ENCODE measurements at places on chromosomes 1 and 21. TPM values are rescaled to one million over a fixed set of nuclear protein-coding genes. Genes with fewer than 3 reads are reported as not detected.

The IL6R gene
- 5.3 TPM for total RNA-seq

GRCh38 chr1:89688607-89689006 is 55.7 kb downstream of the LRRC8C start:
- no peak for DNase-seq

DNA sequence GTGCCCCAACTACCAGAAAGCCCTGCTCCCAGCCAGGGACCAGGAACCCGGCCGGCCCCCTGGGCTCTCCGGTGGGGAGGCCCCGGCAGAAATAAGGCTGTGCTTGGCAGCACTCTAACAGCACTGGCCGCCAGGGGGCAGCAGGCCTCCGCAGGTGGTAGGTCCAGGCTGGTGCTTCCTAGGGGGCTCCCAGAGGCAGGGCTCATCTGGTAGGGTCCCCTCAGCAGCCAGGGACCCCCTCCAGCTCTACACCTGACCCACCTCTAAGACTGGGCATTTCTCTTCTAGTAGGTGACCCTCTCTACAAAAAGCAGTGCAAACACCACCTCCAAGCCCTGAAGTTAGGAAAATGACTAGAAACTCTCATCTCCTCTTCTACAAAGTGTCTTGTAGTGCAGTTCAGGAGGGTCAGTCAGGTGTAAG is 85.6 kb downstream of the STUM start:
- peak; percentile 73 for DNase-seq

DNA sequence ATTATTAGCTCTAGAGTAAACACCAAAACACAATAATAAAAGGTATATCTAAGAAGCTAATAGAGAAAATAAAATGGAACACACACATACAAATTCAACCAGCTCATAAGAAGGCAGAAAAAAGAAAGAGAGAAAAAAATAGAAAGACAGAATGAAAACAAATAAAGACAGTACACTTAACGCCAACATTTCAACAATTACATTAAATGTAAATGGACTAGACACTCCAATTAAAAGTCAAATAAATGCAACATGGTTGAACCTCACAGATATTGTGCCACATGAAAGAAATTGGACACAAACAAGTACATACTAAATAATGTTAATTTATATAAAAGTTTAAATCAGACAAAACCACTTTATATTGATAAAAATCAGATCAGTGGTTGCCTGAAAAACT is 56.0 kb downstream of the SLC44A5 start:
- DNase-seq, result no peak

DNA sequence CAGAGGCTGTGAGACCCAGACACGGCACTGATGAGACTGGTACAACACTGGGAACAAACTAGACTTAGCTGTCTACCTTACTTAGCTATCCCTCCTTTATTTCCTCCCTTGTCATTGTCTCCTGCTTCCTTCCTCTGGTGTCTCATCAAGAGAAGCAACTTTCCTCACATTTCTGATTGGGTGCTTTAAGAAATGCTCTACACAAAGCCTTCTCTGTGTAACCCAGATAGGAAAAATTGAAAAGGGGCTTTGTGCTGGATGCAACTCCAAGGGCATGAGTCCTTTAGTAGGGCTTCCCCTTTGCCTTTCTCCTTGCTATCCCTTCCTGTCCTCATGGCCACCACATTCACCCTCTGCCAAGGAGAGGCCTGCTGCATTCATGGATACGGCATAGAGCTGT is 274.5 kb downstream of the VAV3 start:
- no peak for DNase-seq

The DMBX1 gene
- total RNA-seq, result not detected

The FMO3 gene
- 1.3 TPM for total RNA-seq

DNA sequence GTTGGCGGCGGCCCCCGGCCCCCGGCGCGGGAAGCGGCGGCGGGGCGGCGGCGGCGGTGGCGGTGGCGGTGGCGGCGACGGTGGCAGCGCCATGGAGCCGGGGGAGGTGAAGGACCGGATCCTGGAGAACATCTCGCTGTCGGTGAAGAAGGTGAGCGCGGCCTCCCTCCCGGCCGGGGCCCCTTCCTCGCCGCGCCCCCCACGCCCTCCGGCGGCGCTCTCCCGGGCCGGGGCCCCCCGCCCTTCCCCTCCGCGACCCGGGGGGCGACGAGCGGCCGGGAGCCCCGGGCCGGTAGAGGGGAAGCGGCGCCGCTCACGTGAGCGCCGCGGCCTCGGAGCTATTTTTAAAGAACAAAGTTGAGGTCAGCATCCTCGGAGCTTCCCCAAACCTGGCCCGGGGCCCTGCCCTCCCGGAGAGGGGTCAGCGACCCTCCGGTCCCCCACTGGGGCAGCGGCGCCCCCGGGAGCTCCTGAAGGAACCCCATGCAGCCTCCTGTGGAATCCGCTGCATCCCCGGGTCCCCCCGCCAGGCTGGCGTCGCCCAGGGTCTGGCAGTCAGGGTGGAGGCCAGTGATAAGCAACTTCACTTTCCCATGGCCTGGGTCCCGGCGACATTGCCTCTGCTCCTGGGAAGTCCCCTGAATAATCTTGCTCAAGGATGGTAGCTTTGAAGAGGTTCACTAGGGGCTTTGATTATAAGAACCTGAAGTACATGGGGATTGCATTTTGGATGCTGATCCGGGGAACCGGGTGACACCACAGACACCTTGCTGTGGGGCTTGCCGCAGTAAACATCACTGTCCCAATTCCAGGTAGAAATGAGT is 560 bp downstream of the PLEKHM2 start:
- DNase-seq, result peak; percentile 32

DNA sequence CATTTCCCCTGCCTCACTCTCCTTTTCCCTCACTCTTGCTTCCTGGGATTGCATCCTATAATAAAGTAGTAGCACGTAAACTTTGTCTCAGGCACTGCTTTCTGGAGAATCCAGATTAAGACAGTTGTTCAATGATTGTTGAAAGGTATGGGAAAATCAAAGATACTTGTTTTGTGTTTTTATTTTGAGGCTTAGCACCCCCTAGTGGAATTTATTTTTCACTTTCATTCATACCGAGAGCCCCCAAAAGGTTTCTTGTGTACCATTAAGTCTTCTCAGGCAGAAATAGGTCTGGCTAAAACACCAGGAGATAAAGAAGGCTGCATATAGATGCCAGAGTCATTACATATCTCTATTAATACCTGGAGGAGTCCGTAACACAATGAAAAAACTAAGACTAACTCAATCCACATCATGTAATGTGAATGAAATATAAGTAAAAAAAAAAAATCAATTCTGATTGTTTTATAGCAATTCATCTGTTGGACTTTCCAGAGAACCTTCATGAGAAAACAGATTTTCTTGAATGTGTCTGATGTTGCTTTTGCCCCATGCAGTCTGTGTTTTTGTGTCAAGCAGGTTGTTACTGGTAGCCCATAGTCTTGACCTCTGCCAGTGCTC is 103.5 kb downstream of the RPE65 start:
- DNase-seq, result peak; percentile 64

- DNase-seq, result peak; percentile 70
Measured at GRCh38 chr21:38930853-38931252, 125.1 kb downstream of the ETS2 start.

The TIMM17A gene
- total RNA-seq, result 29.9 TPM

DNA sequence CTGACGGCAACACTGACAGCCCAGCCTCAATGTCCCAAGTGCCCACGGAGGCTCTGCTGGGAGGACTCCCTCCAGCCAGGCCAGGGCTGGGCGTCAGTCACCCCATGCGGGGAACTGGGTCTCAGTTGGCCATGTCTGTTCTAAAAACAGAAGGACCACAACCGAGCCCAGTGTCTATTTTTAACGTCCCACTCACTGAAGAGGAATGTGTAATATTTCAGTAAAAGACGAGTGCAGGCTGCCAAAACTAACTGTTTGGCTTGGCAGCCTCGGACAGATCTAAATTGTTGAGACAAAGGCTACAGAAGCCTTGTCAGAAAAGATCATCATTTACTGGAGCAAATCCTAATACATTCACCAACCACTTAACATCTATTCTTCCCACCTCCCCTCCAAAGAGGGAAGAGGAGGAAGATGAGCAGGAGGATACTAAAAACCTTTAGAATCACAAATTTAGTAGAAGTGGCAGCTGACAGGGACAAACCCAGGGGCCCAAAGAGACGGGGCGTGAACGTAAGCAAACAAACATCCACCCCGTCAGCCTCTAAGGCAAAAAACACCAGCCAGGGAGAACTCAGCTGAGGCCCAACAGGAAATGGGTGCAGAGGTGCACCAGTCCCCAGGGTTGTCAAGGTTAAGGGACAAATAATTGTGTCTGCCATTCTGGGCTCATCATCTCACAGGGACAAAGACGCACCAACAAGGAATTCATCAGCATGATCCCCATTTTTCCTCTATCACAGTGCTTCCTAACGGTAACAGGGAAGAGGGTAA is 18.7 kb downstream of the C1orf198 start:
- peak; percentile 97 for DNase-seq

The PLA2G2C gene
- not detected for total RNA-seq

The NUP210L gene
- total RNA-seq, result 0.09 TPM

- peak; percentile 35 for DNase-seq
Measured at GRCh38 chr1:172663732-172664131, 4.8 kb downstream of the FASLG start.

The DISP3 gene
- not detected for total RNA-seq

DNA sequence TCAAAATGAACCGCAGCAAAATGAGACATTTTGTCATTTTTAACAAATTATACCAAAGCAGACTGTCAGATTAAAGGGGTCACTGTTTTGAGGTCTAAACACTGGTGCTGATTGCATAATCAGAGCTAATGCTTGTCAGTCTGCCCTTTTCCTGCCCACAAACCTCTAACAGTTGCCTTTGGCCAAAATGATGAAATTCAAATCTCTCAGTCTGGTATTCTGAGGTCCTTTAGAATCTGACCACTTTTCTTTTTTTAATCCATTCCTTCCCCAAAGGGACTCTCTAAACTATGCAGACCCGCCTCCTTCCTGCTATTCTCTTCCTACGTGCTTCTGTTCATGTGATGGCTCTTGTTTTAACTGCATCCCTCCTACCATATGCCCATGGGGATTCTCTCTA is 145.2 kb upstream of the SPATA6 start:
- DNase-seq, result peak; percentile 18

DNA sequence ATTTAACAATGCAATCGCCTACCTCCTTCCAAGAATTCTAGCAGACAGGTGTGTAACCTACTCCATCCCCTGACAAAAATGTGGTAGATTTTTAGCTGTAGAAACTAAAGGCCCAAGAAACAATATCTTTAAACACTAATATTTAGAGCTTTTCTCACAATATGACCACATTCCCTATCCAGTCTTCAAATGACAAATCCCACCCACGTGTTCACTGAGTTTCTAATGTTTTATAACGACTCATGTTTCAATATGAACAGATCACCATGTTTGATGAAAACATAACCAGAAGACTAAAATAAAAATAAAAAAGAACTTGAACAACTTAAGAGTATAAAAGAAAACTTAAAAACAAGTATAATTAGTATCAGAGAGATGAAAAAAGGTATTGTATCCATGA is 24.6 kb downstream of the RSBN1 start:
- no peak for DNase-seq

The PTPN7 gene
- not detected for total RNA-seq

- DNase-seq, result no peak
Measured at GRCh38 chr21:31538816-31539215, 120.7 kb upstream of the SOD1 start.

DNA sequence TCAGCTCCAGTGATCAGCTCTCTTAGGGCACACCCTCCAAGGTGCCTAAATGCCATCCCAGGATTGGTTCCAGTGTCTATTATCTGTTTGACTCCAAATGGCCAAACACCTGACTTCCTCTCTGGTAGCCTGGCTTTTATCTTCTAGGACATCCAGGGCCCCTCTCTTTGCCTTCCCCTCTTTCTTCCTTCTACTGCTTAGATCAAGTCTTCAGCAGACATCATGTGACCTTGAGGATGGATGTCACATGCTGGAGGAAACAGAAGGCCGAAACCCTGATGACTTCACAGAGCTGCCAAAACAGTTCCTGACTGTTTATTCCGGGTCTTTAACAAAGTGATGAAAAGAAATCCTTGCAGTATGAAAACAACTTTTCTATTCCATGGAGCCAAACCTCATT is 24.4 kb upstream of the WDR26 start:
- no peak for DNase-seq

The F13B gene
- not detected for total RNA-seq

GRCh38 chr1:60431593-60431992 is 358.0 kb upstream of the C1orf87 start:
- DNase-seq, result no peak

The SPRR4 gene
- total RNA-seq, result not detected

The DMRTA2 gene
- 0.18 TPM for total RNA-seq

DNA sequence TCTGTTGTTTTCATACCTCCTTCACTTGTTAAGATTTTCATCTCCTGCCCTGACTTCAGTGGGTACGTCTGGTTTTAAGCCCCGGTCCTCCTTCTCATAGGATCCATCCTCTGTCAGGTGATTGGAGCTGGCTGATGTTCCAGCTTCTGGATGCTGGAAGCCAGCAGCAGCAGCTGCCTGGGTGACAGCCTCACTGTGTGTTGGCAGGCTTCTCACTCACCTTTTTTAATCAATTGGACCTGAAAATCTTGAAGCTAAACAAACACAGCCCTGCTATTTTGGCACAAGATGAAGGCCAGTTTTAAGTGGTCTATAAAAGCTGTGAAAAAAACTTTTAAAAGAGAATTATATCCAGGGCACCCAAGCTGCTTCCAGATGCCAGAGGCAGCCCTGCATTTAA is 181.0 kb downstream of the DISC1 start:
- peak; percentile 55 for DNase-seq

DNA sequence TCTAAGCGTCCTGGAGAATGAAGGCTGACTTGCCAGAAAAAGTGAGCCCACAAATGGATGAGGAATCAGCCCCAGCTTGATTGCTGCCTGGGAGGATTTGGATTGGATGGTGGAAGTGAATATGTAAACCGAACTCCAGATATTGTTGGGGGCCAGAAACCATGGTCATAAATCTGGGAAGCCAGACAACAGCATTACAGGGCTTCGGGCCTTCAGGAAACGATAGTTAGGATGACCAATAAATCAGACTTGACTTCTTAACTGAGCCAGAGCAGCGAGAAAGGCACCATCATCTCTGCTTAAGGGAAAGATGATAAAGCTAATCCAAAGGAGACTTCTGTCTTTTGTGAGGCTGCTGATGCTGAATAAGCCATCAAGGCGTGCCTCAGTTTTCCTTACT is 26.6 kb downstream of the FAM78B start:
- peak; percentile 28 for DNase-seq

DNA sequence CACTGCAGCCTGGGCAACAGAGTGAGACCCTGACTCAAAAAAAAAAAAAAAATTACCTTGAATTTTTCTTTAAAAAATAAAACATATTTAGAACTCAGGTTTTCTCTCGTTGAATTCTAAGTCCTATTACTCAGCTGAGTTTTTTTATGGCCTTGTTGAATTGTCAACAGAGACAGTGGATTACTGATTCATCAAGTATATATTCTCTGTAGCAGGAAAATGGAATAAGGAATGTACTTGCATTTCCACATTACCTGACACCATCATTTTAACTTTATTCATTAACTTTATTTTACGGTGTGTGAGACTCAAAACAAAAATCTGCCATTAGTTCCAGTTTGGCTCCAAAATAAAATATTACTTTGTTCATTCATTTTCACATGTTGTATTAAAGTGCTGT is 53.8 kb upstream of the APP start:
- DNase-seq, result no peak

DNA sequence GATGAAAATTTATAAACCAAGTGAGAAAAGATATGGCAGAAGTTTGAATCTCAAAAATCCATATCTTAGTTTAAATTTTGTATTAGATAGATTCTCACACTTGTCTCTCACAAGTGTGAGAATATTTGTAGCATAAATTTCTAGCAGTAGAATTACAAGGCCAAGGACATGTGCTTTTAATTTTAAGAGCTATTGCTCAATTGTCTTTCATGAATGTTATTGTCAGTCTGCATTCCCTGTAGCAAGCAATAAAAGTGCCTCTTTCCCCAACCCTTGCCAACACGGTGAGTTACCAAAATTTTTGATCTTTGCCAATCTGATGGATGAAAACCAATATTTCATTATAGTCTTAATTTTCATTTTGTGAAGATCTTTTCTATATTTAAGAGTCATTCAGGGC is 64.0 kb downstream of the CTH start:
- DNase-seq, result peak; percentile 39

All from fibroblast of the aortic adventitia (primary cell).